Vein endothelial cell (primary cell): ENCODE measurements at places on chromosomes 2 and 18. TPM values are rescaled to one million over a fixed set of nuclear protein-coding genes. Genes with fewer than 3 reads are reported as not detected.

The CCNYL1 gene
- total RNA-seq = 29.7 and 42.0 TPM in 2 replicates

The CYP1B1 gene
- total RNA-seq = 1.3 and 1.6 TPM in 2 replicates

The MERTK gene
- 35.0 and 41.8 TPM in 2 replicates for total RNA-seq

The ASB18 gene
- not detected in 2 replicates for total RNA-seq

The NEU2 gene
- total RNA-seq = not detected in 2 replicates

The MPPE1 gene
- total RNA-seq = 15.7 and 17.3 TPM in 2 replicates

The KCNS3 gene
- 0.29 and 0.65 TPM in 2 replicates for total RNA-seq

The STON1 gene
- total RNA-seq = 4.8 and 6.2 TPM in 2 replicates

The ATP8B1 gene
- 80.7 and 92.7 TPM in 2 replicates for total RNA-seq

The RNF152 gene
- 106 and 123 TPM in 2 replicates for total RNA-seq

The PAX3 gene
- not detected in 2 replicates for total RNA-seq

The AKAIN1 gene
- total RNA-seq = not detected in 2 replicates

The CNGA3 gene
- total RNA-seq = not detected in 2 replicates

The NOSTRIN gene
- total RNA-seq = 0.65 and 9.6 TPM in 2 replicates

The APCDD1 gene
- total RNA-seq = 0.33 TPM in 1 of 2 replicates, not detected in the other

The ABCG5 gene
- not detected in 2 replicates for total RNA-seq

The CGREF1 gene
- total RNA-seq = 3.2 and 8.5 TPM in 2 replicates

The POTEF gene
- 0.29 and 0.33 TPM in 2 replicates for total RNA-seq

The LIMS2 gene
- 14.6 and 19.6 TPM in 2 replicates for total RNA-seq

The UGT1A4 gene
- not detected in 2 replicates for total RNA-seq

The HES6 gene
- 2.7 and 4.2 TPM in 2 replicates for total RNA-seq

The LDAH gene
- total RNA-seq = 11.4 and 30.0 TPM in 2 replicates

The LRRTM1 gene
- total RNA-seq = not detected in 2 replicates

The DPYSL5 gene
- total RNA-seq = not detected in 2 replicates

The CCDC150 gene
- 6.2 and 10.3 TPM in 2 replicates for total RNA-seq

The KCNG2 gene
- not detected in 2 replicates for total RNA-seq

The SCN3A gene
- total RNA-seq = not detected in 2 replicates

The TMEM18 gene
- 12.1 and 18.2 TPM in 2 replicates for total RNA-seq

The VIT gene
- total RNA-seq = 1.3 and 3.2 TPM in 2 replicates

The SERPINB4 gene
- not detected in 2 replicates for total RNA-seq

The CHRND gene
- total RNA-seq = not detected in 2 replicates

The ACVR1 gene
- 19.3 and 21.2 TPM in 2 replicates for total RNA-seq

The CLIP4 gene
- total RNA-seq = 20.9 and 24.6 TPM in 2 replicates

The GKN2 gene
- 0.38 and 0.65 TPM in 2 replicates for total RNA-seq

The PROKR1 gene
- total RNA-seq = under 0.01 TPM in 1 of 2 replicates, not detected in the other

The CRYGD gene
- not detected in 2 replicates for total RNA-seq

The FSIP2 gene
- total RNA-seq = 0.10 and 0.33 TPM in 2 replicates

The PNKD gene
- total RNA-seq = 20.6 and 21.9 TPM in 2 replicates

The SULT1C4 gene
- total RNA-seq = 20.1 and 34.3 TPM in 2 replicates

The ANKRD30B gene
- total RNA-seq = not detected in 2 replicates

The REG1B gene
- not detected in 2 replicates for total RNA-seq

The AQP12A gene
- total RNA-seq = not detected in 2 replicates

The SULT1C3 gene
- total RNA-seq = not detected in 2 replicates

The ABCB11 gene
- 0.57 and 0.98 TPM in 2 replicates for total RNA-seq

The SYT4 gene
- not detected in 2 replicates for total RNA-seq

The ANKRD62 gene
- not detected in 2 replicates for total RNA-seq

The ST6GAL2 gene
- total RNA-seq = 0.57 and 0.65 TPM in 2 replicates

The ARHGEF33 gene
- total RNA-seq = under 0.01 and 0.19 TPM in 2 replicates

The MYOM1 gene
- total RNA-seq = under 0.01 and 0.10 TPM in 2 replicates

The PAX8 gene
- total RNA-seq = 0.48 and 1.3 TPM in 2 replicates

The PKP4 gene
- 58.8 and 80.0 TPM in 2 replicates for total RNA-seq

The YPEL5 gene
- total RNA-seq = 69.8 and 78.4 TPM in 2 replicates

The CD8A gene
- total RNA-seq = not detected in 2 replicates

The SPP2 gene
- not detected in 2 replicates for total RNA-seq
